ENCODE measurements at places on chromosomes 2 and 18.

DNA sequence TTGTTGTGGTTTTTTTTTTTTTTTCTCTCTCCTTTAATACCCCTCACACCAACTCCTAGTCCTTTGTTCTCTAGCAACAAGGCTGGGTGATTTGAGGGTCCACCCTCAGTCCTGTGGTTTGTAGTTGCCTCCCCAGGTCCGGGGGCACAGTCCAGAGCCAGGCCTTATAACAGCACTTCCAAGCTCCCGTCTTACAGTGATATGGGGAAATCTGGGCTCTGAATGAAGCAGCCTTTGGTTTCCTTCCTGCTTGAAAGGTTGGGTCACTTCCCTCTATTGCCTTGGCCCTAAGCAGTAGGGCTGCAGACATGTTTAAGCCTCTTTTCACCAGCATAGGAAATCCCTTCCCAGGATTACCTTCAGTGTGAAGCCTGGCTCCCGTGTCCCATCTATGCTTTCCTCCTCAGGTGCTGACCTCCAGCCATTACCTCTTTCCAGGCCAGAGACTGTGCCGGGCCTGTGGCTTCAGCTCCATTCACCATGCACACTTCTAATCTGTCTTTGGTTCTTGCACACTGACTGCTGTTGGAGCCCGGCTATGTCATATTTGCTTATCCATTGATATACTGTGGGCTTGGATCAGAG lies 21.2 kb upstream of the NTSR2 start:
- no peak for DNase-seq

DNA sequence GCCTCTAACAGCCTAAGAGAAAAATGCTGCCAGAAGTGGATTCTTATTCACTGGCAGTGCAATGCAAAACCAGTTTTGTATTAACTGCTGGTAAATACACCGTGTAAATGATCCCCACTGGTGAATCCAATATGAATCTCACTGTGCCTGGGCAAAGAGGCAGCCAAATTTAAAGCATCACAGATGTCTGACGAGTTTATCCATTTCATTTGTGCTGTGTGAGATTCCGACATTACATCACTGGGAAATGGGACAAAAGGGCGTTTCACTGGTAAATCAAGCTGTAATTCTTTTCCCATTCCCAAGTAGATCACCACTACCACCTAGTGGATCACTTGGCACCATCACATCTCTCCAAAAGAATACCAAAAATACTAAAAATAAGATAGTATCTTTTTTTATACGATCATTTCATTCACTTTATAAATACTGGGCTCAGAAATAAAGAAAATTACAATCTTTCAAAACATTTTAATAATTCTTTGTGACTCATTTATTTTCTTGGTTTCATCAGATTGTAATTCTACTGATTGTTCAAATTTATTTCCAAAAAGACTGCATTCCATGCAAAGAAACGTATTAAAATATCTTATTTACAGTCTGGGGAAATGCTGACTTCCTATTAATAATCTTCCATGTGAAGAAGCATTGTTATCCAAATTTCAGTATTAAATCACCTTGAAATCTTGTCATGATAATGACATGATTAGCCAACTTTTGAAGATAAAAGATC lies 125.6 kb downstream of the GRB14 start:
- DNase-seq: no peak

- no peak for DNase-seq
These were observed 155.9 kb downstream of the LAMA3 start for GRCh38 chr18:23844991-23845680.

- DNase-seq: no peak
These were observed 84.1 kb downstream of the ALPK2 start for GRCh38 chr18:58544616-58545337.

- DNase-seq: no peak
These were observed 323.9 kb downstream of the XIRP2 start for GRCh38 chr2:167212014-167212648.

DNA sequence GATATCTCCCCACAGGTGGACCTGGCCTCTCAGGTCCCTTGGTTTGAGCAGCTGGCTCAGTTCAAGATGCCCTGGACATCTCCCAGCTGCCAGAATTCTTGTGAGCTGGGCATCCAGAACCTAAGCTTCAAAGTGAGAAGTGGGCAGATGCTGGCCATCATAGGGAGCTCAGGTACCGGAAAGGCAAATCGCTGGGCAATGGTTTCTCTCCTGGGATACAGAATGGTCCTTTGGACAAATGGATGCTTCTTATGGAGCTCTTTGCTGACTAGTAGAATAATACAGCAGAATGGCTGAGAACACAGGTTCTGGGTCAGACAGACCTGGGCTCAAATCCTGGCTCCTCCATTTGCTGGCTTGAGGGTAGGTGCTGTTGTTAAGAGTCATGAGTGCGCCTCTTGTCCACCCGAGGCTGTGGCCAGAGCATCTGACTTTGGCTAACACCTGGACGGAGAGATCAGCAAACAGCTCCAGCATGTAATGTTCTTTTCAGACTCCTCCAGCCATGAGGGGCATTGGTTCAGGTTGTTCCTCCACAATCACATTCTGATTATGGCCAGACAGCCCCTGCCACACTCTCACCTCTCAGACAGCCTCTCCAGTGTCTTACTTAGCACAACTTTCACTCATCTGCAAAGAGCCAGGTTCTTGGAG lies 7.5 kb downstream of the ABCG8 start:
- DNase-seq: no peak

- DNase-seq: no peak
These were observed 17.2 kb downstream of the PLB1 start for GRCh38 chr2:28513097-28513496.

DNA sequence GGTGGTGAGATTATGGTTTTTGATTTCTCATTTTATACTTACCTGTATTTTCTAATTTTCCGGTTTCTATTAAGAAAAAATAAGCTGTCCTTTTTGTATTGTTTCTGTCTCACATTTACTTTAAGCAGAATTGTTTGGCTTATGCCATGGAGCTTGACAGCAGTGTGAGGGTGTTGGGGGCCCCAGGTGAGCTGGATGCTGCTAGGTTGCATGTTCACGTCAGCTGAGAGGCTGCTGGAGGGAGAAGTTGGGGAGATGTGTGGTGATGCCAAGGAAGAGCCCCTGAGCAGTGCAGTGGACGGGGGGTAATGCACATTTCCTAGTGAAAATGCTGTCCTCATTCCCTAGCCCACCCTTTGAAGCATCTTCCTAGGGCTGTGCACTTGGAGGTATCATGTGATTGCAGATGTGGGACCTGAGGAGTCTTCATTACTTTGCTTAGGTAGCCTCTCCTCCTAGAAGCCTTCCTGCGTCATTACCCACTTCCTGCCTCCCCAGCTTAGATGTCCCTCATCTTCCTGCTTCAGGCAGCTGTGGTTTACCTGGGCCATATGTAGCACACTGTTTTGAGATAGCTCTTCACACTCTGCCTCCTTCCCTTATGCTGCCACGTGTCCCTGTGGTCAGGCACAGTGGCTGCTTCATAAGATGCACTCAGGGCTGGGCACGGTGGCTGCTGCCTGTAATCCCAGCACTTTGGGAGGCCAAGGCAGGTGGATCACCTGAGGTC lies 16.2 kb downstream of the ATG16L1 start:
- peak; percentile 53 for DNase-seq

DNA sequence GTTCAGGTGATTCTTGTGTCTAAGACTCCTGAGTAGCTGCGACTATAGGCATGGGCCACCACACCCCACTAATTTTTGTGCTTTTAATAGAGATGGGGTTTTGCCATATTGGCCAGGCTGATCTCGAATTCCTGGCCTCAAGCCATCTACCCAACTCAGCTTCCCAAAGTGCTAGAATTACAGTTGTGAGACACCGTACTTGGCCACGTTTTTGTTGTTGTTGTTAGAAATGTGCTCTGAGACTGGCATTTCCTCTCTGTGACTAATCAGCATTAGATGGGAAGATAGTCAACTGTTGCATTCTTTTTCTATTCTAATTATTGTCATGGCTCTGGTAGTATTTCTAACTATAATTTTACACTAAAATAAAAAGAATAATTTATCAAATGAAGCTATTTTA lies 191.7 kb downstream of the CAMKMT start:
- DNase-seq: no peak

- no peak for DNase-seq
These were observed 22.7 kb downstream of the BCL11A start for GRCh38 chr2:60530660-60531281.

DNA sequence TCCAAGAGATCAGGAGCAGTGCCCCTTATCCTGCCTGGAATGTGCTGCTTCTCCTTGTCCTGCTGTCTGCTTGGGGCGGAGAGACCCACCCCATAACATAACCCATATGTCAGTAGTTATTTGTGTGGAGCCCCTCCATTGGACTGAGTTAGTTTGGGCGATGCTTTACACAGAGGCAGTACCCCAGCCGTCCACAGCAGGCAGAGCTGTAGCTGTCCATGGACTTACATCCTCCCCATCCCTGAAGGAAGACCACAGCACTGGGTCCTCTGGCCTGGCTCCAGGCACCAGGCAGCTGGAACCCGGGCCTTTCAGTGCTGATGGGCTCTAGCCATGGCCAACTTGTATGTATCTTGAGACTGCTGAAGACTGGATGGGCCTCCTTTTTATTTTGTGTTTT lies 20.3 kb downstream of the GKN2 start:
- DNase-seq: no peak

DNA sequence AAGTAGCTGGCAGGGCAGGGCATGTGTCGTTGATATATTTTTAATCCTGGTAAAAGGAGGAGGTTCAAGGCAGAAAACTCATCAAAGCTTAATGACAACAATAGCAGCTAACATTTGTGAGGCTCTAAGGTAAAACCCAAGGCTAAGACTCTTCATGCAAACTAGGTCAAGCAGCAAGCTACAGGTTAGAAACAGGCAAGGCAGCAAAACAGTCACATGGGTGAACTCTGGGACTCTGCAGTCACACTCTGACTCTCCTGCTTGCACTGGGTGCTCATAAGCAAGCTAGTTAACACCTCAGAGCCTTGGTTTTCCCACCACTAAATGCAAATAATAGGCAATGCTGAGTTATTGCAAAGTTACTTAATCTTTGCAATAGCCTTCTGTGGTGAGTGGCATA lies 7.9 kb downstream of the IL1RN start:
- DNase-seq: no peak

DNA sequence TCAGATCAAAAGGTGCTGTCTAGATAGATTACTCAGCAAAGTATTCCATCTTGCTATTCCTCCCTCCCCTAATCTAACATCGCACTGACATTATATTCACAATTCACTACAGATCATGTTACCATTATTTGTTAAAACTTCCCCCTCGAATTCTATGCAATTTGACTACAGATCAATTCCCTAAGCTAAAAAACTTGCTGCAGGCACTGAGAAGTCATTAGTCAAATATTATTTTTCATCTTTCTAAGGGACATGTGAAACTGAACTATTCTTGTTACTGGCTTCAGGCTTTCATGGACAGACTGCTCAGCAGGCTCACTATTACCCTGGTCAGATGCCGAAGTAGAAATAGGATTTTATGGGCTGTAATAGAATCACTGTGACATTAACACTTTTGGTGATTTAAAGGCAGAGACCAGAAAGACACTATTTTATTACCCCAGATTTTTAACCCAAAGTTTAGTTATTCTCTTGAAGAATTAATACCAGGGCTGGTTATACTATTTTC lies 15.1 kb downstream of the MYL1 start:
- DNase-seq: no peak

DNA sequence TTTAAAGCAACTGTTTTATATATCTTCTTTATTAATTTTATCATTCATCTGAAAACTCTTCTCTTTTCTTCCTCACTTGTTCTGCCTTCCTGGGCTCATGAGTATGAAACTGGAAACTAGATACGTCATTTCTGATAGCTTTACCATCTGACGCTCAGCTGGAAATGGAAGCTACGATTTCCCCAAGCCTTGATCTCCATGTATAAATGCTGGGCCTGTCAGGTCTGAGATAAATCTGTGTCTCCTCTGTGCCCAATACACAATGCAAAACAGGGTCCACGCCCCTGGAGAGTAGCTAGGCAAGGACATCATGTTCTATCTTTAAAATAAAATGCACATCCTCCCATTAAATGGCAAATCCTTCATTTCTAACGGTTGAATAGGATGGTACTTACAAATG lies 238.4 kb downstream of the AFF3 start:
- no peak for DNase-seq

DNA sequence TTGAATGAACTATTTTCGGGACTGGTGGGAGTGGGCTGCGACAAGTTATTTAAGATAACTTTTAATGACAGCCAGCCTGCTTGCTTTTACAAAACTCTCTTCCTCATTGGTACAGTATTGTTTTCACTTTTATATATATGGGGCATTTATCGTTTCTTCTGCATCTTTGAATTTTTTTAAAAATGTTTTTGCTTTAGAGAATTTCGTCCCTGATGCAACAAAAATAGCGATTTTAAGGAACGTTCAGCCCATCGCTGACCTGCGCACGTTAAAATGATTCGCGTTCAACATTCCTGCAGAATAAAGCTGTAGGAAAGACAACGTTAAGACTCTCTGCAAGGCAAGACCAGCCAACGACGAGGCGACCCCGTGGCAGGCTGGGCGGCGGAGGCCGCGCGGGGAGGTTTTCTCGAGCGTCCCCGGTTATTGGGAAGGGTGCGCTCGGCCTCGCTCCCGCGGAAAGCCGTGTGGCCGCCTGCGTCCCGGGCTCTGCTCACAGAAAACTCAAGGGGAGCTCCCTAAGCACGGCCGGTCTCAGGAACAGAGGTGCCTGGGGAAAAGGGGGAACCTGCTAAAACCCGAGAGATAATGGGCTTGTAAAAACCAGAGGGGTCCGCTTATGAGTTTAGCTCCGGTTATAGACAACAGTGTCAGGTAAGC lies 3.0 kb downstream of the PAX8 start:
- DNase-seq: no peak

DNA sequence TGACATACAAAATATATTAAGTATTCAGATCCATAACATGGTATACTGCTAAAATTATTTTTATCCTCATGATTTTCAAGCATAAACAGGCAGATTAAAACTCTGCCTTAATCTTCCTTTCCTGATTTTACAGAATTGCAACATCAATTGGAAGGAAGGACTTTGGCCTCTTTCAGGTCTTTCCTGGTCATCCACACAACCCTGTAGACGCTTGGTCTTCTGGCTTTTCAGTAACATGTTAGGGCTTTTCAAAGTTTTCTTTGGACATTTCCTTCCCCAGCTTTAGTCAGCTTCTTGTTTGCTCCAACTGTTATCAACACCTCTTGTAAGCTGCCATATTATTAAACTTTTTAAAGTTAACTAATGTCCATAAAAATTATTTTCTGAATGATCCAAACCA lies 1364.9 kb upstream of the NRXN1 start:
- DNase-seq: no peak

DNA sequence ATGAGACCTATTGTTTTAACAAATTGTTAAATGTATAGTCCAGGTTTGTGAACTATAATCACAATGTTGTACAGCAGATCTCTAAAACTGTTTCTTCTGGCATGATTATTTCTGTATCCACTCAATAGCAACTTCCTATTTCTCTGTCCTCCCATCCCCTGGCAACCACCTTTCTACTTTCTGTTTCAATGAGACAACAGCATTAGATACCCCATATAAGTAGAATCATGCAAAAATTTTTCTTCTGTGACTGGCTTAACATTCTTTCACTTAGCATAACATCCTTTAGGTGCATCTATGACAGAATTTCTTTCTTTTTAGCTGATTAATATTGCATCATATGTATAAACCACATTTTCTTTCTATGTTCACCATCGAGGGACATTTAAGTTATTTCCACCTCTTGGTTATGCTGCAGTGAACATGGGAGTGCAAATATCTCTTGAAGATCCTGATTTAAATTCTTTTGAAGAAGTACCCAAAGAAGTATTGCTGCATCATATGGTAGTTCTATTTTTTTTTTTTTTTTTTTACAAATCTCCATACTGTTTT lies 713.5 kb downstream of the LRP1B start:
- DNase-seq: no peak

- no peak for DNase-seq
These were observed 222.3 kb downstream of the IKZF2 start for GRCh38 chr2:212929116-212929515.

Data from stimulated activated CD8-positive, alpha-beta memory T cell treated with anti-CD3 and anti-CD28 coated beads, Interleukin-7, amount 100 ng/mL, for 48 hours (primary cell).